ENCODE measurements at places on chromosomes 2 and 18.

- DNase-seq = no peak
These were observed 13.0 kb downstream of the FABP1 start for GRCh38 chr2:88114889-88115288.

- DNase-seq = peak; percentile 81
These were observed 60.7 kb downstream of the CXCR4 start for GRCh38 chr2:136057023-136057801.

- DNase-seq = no peak
These were observed 228.0 kb downstream of the IKZF2 start for GRCh38 chr2:212923393-212923792.

GRCh38 chr18:6737833-6738232 is 8.3 kb downstream of the ARHGAP28 start:
- DNase-seq = no peak

- no peak for DNase-seq
These were observed 66.5 kb downstream of the SFXN5 start for GRCh38 chr2:73004889-73005596.

DNA sequence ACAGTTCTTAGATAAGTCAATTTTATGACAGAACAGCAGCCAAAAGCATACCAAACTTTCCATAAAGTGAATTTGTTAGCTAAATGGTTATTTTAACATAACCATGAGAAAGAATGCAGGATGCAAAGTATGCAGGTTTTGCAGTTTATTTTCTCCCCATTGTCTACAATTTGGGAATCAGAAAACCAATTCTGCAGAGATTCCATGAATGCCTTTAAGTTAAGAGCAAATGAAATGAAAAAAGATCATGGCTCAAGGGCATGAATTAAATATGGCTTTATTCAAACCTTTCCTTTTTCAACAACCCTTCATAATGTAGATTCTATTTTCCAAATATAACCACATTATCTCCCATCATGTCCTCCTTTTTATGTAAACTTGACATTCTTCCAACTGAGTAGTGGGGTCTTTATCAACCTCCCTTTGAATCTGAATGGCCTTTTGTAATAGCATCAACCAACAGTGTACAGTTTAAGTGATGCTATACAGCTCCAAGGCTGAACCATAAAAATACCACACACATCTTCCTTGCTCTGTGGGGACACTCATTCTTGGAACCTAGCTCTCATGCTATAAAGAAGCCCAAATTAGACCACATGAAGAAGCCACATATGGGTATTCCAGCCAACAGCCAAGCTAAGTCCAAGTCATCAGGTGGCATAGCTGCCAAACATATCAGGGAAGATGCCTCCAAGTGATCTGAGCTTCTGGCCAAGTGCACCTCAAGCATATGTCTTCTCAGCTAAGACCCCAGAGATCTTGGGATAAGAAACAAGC is 49.8 kb downstream of the PIAS2 start:
- no peak for DNase-seq

- DNase-seq = no peak
These were observed 39.4 kb upstream of the PKDCC start for GRCh38 chr2:42008241-42008921.

Data from stimulated activated effector memory CD8-positive, alpha-beta T cell treated with anti-CD3 and anti-CD28 coated beads, Interleukin-12 subunit alpha, Interleukin-12 subunit beta, amount 100 ng/mL, for 72 hours (primary cell).